Effector memory CD8-positive, alpha-beta T cell (primary cell): ENCODE measurements at places on chromosomes 6 and 20.

DNA sequence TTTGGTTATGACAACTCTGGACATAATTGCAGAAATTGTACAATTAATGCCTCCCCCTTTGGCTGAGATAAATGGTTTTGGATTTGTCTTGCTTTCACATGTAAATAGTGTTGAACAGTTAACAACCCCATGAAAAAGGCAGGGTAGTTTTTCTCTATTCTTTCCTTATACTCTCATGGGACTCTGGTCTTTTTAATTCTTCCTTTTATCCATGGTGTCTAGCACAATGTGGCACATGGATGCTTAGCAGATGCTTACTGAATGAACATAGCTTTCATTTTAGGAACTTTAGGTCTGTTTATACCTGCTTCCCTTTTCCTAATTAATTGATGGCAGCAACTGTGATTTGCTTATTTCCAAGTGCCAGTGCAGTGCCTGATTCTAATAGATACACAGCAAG, 75.6 kb downstream of the NCOA3 start:
- H3K4me1 ChIP-seq: peaks cover 76% of the 10 kb centered on the region
- H3K27me3 ChIP-seq: no peaks in the 10 kb centered on the region
- DNase-seq: no peak
- H3K36me3 ChIP-seq: peaks cover 3% of the 10 kb centered on the region
- H3K4me3 ChIP-seq: no peak overlapping the region

GRCh38 chr20:17683218-17684076, 1.4 kb upstream of the RRBP1 start:
- peaks cover 11% of the 10 kb centered on the region for H3K36me3 ChIP-seq
- no peak for DNase-seq
- no peak overlapping the region for H3K27ac ChIP-seq
- peak overlapping the region; percentile 79 for H3K4me3 ChIP-seq
- peaks cover 50% of the 10 kb centered on the region for H3K27me3 ChIP-seq
- H3K4me1 ChIP-seq: peaks cover 14% of the 10 kb centered on the region

GRCh38 chr20:32523613-32524213, 61.4 kb downstream of the NOL4L start:
- peaks cover 26% of the 10 kb centered on the region for H3K36me3 ChIP-seq
- no peaks in the 10 kb centered on the region for H3K27me3 ChIP-seq
- H3K4me3 ChIP-seq: no peak overlapping the region
- no peak for DNase-seq
- H3K27ac ChIP-seq: peak overlapping the region; percentile 84

- DNase-seq: no peak
- peaks cover 18% of the 10 kb centered on the region for H3K36me3 ChIP-seq
- H3K4me1 ChIP-seq: peaks cover 22% of the 10 kb centered on the region
- no peak overlapping the region for H3K27ac ChIP-seq
Observed at GRCh38 chr20:58303547-58303946, 6.0 kb upstream of the RAB22A start.

DNA sequence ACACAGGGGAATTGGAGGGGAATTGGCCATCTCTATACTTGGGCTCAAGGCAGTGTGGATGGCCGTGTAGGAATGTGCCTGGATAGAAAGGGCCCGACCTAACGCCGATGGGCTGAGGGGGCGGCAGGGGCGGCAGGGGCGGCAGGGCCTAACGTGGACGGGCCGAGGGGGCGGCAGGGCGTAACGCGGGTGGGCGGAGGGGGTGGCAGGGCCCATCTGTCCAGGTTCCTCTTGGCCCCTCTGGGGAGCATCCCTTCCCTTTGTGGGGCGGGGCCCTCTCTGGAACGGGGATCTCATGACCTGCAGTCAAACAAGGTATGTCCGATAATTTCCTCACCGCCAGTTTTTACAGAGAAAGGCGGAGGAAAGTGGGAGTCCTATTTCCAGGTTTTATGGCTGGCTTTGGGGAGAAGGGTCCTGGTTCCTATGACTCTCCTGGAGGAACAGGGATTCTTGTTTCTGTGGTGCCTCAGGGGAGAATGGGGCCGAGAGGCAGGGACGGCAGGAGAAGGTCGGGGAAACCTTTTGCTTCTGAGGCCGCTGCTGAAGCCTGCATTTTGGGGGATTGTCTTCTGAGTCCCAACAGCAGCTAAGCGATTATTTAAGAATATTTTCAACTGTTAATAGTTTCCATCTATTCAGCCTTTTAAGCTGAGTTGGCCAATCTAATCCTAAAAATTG, 100.8 kb upstream of the FRMD1 start:
- H3K4me1 ChIP-seq: no peaks in the 10 kb centered on the region
- peaks cover 27% of the 10 kb centered on the region for H3K27me3 ChIP-seq
- H3K4me3 ChIP-seq: no peak overlapping the region
- no peak for DNase-seq
- no peaks in the 10 kb centered on the region for H3K36me3 ChIP-seq
- H3K27ac ChIP-seq: no peak overlapping the region

GRCh38 chr6:7815716-7816115, 89.8 kb downstream of the BMP6 start:
- no peaks in the 10 kb centered on the region for H3K4me1 ChIP-seq
- H3K36me3 ChIP-seq: no peaks in the 10 kb centered on the region
- H3K4me3 ChIP-seq: no peak overlapping the region
- no peak for DNase-seq

GRCh38 chr6:26097268-26097875, 10.1 kb downstream of the HFE start:
- H3K27ac ChIP-seq: peak overlapping the region; percentile 23
- peak; percentile 63 for DNase-seq
- H3K4me3 ChIP-seq: no peak overlapping the region
- no peaks in the 10 kb centered on the region for H3K27me3 ChIP-seq
- peaks cover 2% of the 10 kb centered on the region for H3K36me3 ChIP-seq

- H3K27me3 ChIP-seq: no peaks in the 10 kb centered on the region
- H3K27ac ChIP-seq: no peak overlapping the region
- DNase-seq: no peak
- no peaks in the 10 kb centered on the region for H3K4me1 ChIP-seq
- no peaks in the 10 kb centered on the region for H3K36me3 ChIP-seq
Observed at GRCh38 chr20:52056203-52057062, 135.1 kb downstream of the ZFP64 start.

- peaks cover 2% of the 10 kb centered on the region for H3K4me1 ChIP-seq
- no peaks in the 10 kb centered on the region for H3K36me3 ChIP-seq
- no peak for DNase-seq
- peaks cover 66% of the 10 kb centered on the region for H3K27me3 ChIP-seq
- H3K4me3 ChIP-seq: no peak within 1 kb of the TSS
Observed at GRCh38 chr20:1491281-1491840, at the start of gene SIRPB2. TSS of gene SIRPB2 (minus strand) at chr20:1491420. CDS start at chr20:1491359, 61 bp downstream.

GRCh38 chr20:23225407-23226060, 125.1 kb upstream of the NXT1 start:
- no peaks in the 10 kb centered on the region for H3K36me3 ChIP-seq
- DNase-seq: no peak
- no peak overlapping the region for H3K27ac ChIP-seq
- H3K4me1 ChIP-seq: no peaks in the 10 kb centered on the region
- H3K4me3 ChIP-seq: no peak overlapping the region

- no peaks in the 10 kb centered on the region for H3K27me3 ChIP-seq
- no peak overlapping the region for H3K4me3 ChIP-seq
- no peak for DNase-seq
- H3K27ac ChIP-seq: no peak overlapping the region
- no peaks in the 10 kb centered on the region for H3K4me1 ChIP-seq
Observed at GRCh38 chr6:84641076-84641475, 123.3 kb downstream of the TBX18 start.

DNA sequence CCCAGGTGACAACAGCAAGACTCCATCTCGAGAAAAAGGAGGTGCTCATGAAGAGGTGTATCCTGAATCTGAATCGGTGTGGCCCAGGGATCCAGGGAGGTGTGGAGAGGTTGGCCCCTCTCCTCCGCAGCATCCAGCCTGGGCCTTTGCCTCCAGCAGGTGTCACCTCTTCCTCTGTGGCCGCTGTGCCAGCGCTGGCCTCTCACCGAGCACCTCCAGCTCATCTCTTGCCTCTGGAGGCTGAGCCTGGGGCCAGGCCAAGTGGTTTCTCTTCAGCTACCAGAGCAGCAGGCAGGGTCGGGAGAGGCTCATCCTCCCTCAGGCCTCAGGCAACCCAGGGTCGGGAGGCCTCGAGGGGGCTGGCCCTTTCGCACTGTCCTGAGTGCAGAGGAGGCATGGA, 1.2 kb upstream of the COL20A1 start:
- peaks cover 8% of the 10 kb centered on the region for H3K4me1 ChIP-seq
- H3K27me3 ChIP-seq: peaks cover 17% of the 10 kb centered on the region
- H3K36me3 ChIP-seq: peaks cover 14% of the 10 kb centered on the region
- H3K27ac ChIP-seq: no peak overlapping the region
- no peak overlapping the region for H3K4me3 ChIP-seq

- H3K4me1 ChIP-seq: no peaks in the 10 kb centered on the region
- H3K36me3 ChIP-seq: no peaks in the 10 kb centered on the region
- DNase-seq: no peak
- no peak overlapping the region for H3K27ac ChIP-seq
Observed at GRCh38 chr6:55447891-55448290, 120.6 kb downstream of the GFRAL start.

GRCh38 chr6:79818471-79818870, 128.9 kb downstream of the ELOVL4 start:
- no peak for DNase-seq
- no peak overlapping the region for H3K4me3 ChIP-seq
- H3K36me3 ChIP-seq: no peaks in the 10 kb centered on the region
- no peak overlapping the region for H3K27ac ChIP-seq
- H3K4me1 ChIP-seq: no peaks in the 10 kb centered on the region

DNA sequence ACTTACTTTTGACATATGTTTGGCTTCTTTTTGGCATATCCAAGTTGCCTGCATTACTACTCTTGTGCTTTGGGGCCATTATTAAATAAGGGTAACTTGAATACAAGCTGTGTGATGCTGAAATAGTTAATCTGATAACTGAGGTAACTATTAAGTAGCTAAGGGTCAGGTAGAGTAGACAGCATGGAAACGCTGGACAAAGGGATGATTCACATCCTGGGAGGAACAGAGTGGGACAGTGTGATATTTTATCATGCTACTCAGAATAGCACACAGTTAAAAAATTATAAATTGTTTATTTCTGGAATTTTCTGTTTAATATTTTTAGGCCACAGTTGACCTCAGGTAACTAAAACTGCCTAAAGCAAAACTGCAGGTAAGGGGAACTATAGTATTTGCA, 483.9 kb downstream of the RFPL4B start:
- no peaks in the 10 kb centered on the region for H3K36me3 ChIP-seq
- H3K27me3 ChIP-seq: no peaks in the 10 kb centered on the region
- no peaks in the 10 kb centered on the region for H3K4me1 ChIP-seq
- H3K27ac ChIP-seq: no peak overlapping the region

- H3K27me3 ChIP-seq: no peaks in the 10 kb centered on the region
- DNase-seq: no peak
- H3K4me1 ChIP-seq: no peaks in the 10 kb centered on the region
- no peak overlapping the region for H3K27ac ChIP-seq
- no peak overlapping the region for H3K4me3 ChIP-seq
- no peaks in the 10 kb centered on the region for H3K36me3 ChIP-seq
Observed at GRCh38 chr6:146594495-146594894, 4.3 kb upstream of the ADGB start.

DNA sequence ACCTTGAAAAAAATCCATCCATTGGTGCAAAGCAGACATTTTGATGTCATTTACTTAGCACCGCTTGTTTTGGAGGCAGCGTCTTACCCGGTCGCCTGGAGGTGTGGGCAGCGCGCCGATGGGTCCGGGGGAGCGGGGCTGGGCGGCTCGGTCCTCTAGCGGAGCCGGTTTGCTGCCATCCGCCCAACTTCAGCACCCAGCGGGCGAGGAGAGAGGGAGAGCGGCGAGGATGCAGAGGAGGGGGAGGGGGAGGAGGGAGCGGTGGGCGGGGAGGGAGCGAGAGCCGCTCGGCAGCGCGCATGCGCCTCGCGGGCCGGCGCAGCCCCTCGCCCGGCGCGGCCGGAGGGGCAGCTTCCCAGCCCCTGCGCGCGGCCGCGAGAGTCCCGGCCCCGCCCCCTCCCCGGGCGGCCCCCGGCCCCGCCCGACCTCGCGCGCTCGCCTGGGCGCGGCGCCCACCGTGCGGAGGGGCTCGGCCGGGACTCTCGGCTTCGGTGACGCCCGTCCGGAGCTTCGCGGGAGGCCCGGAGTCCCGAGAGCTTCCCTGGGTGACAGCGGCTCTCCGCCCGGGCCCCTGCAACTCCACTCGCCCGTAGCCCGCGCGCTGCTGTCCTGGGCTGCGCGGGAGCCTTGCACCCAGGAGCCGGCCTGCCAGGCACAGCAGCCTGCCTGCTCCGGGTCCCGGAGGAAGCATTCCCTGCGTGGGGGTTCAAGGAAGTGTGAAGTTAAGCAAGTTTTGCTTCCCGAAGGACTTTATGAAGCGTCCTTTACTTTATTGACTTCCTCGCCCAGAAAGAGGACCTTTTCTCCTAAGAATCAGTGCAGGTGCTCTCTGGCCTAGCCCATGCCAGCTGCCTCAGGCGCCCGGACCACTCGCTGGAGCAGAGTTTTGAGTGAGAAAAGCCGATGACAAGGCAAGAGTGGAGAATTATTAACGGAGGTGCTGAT, at the start of gene RGS17:
Gene RGS17, minus strand, starts transcription at position 246 of the 945 bp plus-strand sequence. CDS start 87,264 bp downstream, outside the sequence.
- peaks cover 21% of the 10 kb centered on the region for H3K4me1 ChIP-seq
- H3K27ac ChIP-seq: no peak within 1 kb of the TSS
- H3K27me3 ChIP-seq: peaks cover 33% of the 10 kb centered on the region
- H3K36me3 ChIP-seq: no peaks in the 10 kb centered on the region
- peak within 1 kb of the TSS; percentile 86 for H3K4me3 ChIP-seq

DNA sequence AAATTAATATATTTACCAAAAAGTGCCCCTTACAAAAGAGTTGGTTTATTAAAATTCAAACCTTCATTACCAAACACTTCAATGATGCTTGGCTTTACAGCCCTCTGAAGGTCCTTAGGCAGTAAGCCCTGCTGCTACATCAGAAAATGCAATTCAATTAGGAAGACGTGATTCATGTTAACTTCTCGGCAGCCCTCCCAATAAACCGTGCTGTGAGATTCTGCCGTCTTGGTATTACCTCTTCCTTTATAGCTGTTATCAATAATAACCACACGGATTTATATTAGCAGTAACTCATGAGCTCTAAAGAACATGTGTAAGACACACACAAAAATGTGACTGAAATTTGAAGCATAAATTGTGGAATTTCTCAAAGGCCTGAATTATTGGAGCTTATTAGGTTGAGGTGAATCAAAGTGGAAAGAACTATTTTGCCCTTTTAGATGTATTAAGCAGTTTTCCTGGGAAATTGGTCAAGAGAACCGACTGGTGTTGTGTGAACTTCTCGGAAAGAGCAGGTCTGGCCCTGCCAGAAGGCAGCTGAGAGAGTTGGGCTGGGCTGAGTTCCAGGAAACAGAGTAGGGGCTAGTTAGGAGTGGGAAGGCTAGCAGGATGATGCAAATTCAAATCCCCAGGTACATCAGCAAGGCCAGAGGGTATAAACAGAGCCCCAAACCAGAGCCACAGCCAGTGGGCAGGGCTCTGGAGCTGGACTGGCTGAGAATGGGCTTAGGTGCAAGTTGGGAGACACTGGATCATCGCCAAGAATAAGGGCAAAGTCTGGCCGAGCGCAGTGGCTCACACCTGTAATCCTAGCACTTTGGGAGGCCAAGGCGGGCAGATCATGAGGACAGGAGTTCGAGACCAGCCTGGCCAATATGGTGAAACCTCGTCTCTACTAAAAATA, 33.1 kb downstream of the FGD2 start:
- H3K4me3 ChIP-seq: no peak overlapping the region
- peaks cover 13% of the 10 kb centered on the region for H3K4me1 ChIP-seq
- no peak for DNase-seq

DNA sequence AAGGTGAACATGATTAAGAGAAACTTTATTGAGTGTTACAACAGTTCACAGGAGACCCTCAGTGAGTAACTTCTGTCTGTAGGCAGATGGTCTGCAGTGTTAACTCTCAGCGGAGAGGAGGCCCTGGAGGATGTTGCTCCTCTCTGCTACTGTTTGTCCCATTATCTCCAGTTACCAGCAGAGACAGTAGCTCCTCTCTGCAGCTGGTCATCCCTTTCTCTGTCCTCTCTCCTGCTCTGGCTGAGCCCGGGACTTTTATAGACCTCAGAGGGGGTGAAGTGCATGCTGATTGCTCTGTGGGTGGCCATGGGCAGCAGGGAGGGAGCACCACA, 5.7 kb downstream of the GTSF1L start:
- no peaks in the 10 kb centered on the region for H3K36me3 ChIP-seq
- H3K4me1 ChIP-seq: peaks cover 3% of the 10 kb centered on the region
- H3K4me3 ChIP-seq: no peak overlapping the region
- H3K27ac ChIP-seq: no peak overlapping the region
- no peaks in the 10 kb centered on the region for H3K27me3 ChIP-seq
